AG04450 (cell line): ENCODE measurements at places on chromosomes 6 and 20.

GRCh38 chr6:107390685-107391435 is 68.5 kb downstream of the PDSS2 start:
- DNase-seq, result no peak

DNA sequence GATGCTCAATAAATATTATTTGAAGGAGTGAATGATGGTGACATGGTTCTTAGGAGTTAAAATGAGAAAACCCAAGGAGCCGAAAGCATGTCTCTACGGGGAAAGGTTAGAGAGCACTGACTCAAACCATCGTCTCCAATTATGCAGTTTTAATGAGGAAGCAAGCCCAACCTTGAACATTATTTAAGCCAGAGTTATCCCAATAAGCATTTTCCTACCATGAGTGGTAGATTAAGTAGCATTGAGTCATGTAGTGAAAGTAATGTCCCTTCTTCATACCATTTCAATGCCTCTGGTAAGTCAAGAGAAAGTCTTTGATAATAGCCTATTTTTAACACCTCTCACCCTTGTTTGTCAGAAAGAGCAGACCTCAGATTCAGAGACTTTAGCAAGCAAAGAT is 13.5 kb downstream of the TSHZ2 start:
- DNase-seq, result no peak

- DNase-seq, result no peak
Measured at GRCh38 chr6:109242925-109243324, 139.3 kb downstream of the CD164 start.

DNA sequence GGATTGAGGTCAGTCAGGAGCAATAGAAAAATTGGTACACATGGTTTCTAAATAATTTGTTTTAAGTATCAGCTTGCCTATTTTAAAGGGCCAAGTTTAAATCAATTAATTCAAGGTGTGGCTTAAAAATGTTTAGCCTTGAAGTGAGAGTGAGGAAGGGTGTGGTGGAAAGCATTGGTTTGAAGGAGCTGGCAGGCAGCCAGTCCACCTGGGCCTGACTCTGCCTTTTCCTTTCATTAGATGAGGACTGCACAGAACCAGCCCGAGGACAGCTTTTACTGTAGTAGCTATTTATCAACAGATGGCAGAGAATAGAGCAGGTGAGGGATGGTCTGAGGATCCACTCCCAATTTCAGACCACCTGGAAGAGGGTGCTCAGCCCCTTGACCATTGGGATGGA is 42.4 kb downstream of the DHX35 start:
- DNase-seq, result no peak

DNA sequence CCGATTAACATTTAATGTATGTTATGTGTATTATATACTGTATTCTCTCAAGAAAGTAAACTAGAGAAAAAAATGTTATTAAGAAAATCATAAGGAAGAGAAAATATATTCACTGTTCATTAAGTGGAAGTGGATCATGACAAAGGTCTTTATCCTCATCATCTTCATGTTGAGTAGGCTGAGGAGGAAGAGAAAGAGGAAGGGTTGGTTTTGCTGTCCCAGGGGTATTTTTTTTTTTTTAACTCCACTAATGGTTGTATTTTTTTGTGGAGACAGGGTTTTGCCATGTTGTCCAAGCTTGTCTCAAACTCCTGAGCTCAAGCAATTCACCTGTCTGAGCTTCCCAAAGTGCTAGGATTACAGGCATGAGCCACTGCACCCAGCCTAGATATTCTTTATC is 11.0 kb downstream of the ECT2L start:
- DNase-seq, result no peak

DNA sequence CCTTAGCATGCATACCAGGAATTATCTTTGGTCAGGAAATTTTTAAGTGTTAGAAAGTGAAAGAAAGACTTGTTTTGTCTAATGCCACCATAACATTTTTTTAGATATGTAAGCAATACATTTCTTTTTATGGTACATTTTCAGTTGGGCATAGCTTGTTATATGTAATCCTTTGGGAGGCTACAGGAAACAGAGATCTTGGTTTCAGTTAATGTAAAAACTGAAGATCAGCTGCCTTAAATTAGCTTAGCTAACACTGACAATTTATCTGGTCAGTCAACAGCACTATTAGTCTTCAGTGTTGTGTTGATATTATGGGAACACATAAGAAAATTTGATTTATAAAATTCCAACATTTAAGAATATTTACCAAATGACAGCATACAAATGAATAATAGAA is 78.6 kb upstream of the SMIM8 start:
- DNase-seq, result no peak

- no peak for DNase-seq
Measured at GRCh38 chr20:56428881-56429280, 16.8 kb downstream of the CASS4 start.
